Activated CD8-positive, alpha-beta T cell treated with anti-CD3 and anti-CD28 coated beads, Interleukin-2, amount 10 ng/mL, durations not matched to agents 7 days and 5 days (primary cell): ENCODE measurements at places on chromosomes 1 and 21.

DNA sequence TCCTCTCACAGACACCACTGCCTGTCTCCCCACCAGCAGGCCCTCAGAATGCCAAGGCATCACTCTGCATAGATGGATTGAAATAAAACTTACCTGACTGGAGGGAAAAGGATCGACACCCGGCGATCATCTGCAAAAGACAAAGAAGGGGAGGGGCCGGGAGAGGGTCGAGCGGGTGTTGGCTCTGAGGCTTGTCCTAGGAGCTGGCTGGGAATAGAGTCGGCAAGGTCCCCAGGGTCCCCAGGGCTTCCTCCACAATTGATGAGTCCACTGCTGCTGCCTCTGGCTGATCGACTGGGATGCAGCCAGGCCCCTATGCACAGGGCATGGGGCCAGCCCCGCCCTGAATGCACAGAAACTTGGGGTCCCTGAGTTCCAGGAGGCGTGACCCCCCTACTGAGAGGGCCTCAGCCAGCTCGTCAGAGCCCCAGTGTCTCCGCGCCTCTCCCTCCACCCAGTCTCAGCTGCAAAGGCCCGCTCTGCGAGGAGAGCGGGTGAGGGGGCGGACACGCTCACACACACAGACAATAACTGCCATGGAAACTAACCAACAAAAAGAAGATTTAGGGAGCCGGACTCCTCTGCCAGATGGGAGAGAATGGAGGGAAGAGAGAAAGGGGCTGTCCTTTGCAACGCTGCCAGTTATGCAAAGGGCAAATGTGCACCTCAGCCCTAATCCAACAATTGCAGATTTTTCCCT is at the start of gene KLHDC8A:
Gene KLHDC8A (minus strand): TSS at position 483 of the 700 bp plus-strand sequence. CDS start 13,318 bp downstream, outside the sequence.
- no peak for DNase-seq

GRCh38 chr1:61828805-61829204 is 86.5 kb downstream of the PATJ start:
- no peak for DNase-seq

DNA sequence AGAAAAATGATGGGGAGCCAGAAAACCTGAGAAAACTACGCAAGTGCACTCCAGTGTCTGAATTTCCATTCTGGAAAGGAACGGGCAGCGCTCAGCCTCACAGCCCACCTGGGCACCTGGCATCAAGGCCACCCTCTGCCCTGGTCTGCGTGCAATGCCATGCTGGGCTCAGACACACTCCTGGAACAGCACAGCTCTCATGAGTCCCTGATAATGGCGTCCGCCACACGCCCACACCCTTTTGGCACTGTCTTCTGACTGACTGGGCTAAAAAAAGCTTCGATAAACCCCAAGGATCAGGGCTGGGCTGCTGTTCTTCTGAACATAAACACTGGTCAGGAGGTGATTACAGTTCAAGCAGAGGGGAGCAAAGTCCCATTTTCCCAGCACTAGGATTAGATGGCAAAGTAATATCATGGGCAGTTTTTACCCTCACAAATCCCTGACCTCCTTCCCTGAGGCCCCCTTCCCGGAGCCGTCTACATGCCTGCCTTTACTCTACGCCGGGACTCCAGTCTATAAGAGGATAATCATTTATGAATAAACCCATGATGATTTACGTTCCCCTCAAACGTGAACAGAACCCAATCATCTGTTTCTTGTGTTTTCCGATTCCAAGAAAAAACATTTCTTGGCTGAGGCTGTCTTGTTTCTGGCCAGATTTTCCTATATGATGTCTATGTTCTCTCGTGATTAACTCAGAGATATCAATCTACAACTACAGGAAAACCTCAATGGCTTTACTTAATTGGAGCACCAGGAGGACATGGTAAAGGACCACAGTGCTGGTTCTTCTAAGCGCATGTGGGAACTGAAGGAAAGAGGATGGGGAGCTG is 22.6 kb downstream of the RCAN1 start:
- DNase-seq = no peak

- no peak for DNase-seq
Observed at GRCh38 chr1:152884506-152884905, 6.4 kb downstream of the SMCP start.

- peak; percentile 32 for DNase-seq
Observed at GRCh38 chr1:26016953-26017545, 4.5 kb upstream of the EXTL1 start.

- no peak for DNase-seq
Observed at GRCh38 chr1:100782473-100783039, 63.0 kb downstream of the VCAM1 start.

DNA sequence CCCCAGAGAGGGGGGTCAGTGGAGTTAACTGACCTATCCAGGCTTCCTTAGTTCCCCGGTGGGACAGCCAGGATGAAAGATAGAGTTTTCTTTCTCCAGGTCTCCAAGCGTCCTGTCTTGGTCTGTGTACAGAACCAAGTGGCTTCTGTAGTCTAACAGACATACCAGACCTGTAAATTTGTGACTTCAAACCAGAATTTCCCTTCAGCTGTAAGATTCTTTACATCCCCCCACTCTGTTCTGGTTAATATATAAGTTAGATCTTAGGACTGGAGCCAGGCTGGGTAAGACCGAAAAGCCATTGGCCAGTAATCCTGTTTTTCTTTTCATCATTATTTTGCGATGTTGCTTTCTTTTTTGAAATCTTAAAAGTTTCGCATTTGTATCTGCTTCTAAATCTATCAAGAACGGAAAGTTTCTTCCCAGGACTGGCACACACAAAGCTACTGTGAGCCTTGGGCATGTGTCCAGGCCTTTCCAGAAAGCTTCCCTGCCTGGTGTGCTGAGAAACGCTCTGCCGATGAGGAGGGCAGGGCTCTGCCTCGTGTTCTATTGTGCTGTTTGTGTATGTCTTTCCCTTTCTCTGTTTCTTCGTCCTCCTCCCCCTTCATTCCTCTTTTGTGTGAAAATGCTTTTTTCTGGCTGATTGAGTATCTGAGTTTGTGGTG is 72.3 kb downstream of the RGL1 start:
- no peak for DNase-seq

GRCh38 chr21:46052703-46053651 is 44.9 kb upstream of the COL6A2 start:
- no peak for DNase-seq

DNA sequence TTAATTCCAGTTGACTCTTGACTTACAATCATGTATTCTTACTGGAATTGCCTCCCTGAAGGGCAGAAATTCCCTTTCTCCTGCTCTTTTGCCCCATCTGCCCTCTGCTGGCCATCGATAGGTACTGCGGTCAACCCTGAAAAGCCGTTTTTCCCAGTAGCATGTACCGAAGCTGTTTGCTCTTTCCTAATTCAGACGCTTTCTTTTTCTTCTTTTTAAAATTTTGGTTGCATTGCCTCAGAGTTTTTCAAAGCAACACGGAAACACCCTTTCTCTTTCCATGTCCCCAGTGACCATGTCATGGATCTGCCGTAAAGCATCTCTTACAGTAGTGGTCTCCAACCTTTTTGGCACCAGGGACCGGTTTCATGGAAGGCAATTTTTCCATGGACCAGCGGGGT is 164.2 kb upstream of the C1orf21 start:
- peak; percentile 43 for DNase-seq

DNA sequence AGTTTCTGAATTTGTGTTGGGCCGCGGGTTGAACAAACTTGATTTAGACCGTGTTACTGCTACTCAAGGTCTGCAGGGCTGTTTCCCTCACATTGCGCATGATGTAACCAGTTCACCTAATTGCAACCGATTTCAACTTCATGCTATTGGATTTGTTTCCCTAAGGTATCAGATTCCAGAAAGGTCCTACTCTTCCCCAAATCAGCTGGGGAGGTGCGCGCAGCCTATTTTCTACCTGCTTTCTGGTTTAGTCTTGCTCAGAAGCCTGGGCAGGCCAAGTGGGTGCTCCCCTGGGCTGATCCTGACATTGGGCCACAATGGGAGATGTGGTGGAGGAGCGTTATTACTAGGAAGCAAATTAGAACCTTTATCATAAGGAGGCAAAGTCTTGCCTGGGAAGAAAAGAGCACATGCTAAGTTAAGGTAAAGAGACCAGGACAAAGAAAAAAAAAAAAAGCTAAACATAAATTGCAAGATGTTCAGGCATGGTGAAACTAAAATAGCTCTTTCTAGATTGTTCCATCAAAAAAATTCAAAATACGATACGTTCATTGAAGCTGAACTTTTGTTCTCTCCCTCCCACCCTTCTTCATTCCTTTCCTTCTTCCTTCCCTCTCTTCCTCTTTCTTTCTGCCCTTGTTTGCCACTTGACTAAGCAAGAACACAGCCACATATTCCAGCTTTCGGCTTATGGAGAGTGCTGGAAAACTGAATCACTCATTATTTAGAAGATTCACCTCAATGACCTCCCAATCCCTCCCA is 28.8 kb upstream of the TARBP1 start:
- no peak for DNase-seq

- DNase-seq = no peak
Observed at GRCh38 chr1:238153939-238154338, 263.2 kb upstream of the ZP4 start.

DNA sequence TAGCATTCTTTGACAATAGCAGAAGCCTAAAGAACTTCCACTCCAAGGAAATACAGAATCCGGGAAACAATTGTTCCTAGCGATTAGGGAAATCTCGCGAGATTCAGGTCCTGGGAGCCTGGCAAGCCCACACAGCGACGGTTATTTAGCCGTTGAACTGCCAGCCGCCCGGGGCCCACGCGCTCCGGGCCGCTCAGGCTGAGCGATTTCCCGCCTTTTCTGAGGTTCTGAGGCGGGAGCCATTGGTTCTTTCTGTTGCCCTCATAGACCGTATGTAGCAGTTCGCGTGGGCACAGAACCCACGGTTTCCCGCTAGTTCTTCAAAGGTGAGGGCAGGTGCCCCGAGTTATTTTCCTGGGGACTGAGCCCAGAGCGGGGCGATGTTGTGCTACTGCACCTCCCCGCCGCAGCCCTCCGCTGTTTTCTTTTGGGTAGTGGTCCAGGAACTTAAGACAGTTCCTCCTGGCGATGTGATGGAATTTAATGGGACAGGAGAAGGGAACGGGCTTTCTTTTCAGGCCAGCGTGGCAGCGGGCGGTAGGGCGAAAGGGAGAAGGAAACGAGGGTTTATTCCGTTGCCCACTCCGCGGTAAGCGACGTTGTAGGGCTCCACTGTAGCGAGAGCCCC is at the start of gene SYCP1:
Gene SYCP1 (plus strand): TSS at position 171 of the 628 bp plus-strand sequence. CDS start 602 bp downstream, outside the sequence.
- DNase-seq = no peak

- DNase-seq = no peak
Observed at GRCh38 chr1:31170486-31170735, 69.3 kb downstream of the NKAIN1 start.

- no peak for DNase-seq
Observed at GRCh38 chr1:234866007-234866866, 256.3 kb upstream of the IRF2BP2 start.

- no peak for DNase-seq
Observed at GRCh38 chr1:152228831-152229230, 4.8 kb upstream of the HRNR start.

- no peak for DNase-seq
Observed at GRCh38 chr1:187985145-187985896, 1156.6 kb downstream of the PLA2G4A start.

DNA sequence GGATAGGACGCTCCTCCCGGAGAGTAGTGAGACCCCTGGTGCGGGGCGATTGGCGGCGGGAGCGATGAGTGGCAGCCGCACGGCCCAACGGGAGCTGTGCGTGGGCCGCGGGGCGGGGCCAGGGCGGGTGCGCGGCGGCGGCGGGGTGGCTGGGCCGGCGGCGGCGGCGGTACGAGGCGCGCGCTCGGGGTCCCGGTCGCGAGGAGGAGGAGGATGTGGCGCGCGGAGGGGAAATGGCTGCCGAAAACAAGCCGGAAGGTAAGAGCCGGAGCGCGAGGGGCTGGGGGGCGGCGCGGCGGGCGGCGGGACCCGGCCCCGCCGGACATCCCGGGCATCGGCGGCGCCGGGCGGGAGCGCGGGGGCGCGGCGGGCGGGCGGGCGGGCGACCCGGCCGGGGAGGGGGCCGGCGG is at the start of gene CAMTA1:
Gene CAMTA1 (plus strand): TSS at position 137 of the 410 bp plus-strand sequence. CDS start 77 bp downstream, at position 214.
- no peak for DNase-seq

DNA sequence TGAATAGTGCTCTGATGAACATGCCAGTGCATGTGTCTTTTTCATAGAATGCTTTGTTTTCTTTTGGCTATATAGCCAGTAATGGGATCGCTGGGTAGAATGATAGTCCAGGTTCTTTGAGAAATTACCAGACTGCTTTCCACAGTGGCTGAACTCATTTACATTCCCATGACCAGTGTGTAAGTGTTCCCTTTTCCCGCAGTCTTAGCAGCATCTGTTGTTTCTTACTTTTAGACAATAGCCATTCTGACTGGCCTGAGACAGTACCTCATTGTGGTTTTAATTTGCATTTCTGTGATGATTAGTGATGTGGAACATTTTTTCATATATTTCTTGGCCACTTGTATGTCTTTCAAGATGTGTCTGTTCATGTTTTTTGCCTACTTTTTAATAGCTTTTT is 784.5 kb downstream of the USP25 start:
- no peak for DNase-seq

DNA sequence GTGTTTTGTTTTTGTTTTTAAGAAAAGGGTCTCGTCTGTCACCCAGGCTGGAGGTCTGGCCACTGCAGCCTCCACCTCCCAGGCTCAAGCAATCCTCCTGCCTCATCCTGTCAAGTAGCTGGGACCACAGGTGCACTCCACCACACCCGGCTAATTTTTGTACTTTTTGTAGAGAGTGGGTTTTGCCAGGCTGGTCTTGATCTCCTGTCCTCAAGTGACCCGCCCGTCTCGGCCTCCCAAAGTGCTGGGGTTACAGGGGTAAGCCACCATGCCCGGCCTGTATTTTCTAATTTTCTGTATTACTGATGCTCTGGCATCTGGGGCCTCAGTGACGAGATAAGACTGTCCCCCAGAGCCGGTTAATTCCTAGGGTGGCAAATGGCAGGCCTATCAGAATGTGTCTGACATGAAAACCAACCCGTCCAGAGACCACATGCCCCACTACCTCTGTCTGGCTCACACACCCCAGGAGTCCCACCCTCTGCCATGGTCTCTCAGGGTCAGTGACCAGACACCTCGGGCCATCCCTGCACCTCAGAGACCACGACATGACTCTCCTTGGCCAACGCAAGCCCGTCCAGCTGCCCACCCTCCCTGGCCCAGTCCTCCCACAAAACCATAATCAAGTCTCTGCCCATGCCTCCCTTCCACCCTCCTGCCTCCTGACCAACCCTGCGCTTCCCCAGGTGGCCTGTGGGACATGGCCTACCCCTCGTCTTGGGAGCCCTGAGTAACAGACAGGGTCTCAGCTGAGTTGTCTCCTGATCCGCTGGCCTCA is 12.5 kb downstream of the NPHP4 start:
- no peak for DNase-seq

DNA sequence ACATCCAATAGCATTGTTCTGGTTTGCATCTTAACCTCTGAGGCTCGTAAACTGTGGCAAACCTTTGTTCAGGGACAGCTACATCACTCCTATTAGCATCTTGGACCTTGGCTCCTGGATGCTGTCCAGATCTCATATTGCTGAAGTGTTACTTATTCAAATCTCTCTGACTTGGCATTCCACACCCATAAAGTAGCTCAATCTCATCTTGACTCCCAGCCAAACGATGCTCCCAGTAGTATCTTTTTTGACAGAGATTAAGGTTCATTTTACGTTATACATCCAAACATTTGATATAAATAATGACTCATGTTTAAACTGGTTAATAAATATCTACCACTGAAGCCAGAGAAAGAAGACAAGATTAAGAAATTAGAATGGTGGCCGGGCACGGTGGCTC is 4.4 kb upstream of the FLVCR1 start:
- no peak for DNase-seq

GRCh38 chr1:181919542-181919941 is 142.0 kb downstream of the ZNF648 start:
- DNase-seq = no peak

GRCh38 chr1:173823781-173824314 is 625 bp upstream of the DARS2 start:
- no peak for DNase-seq
